ENCODE measurements at places on chromosomes 6 and 20. TPM values are rescaled to one million over a fixed set of nuclear protein-coding genes. Genes with fewer than 3 reads are reported as not detected.

C6orf15 gene
- total RNA-seq, result not detected

BHLHE23 gene
- not detected for total RNA-seq

CDSN gene
- not detected for total RNA-seq

CCM2L gene
- 38.6 TPM for total RNA-seq

DNA sequence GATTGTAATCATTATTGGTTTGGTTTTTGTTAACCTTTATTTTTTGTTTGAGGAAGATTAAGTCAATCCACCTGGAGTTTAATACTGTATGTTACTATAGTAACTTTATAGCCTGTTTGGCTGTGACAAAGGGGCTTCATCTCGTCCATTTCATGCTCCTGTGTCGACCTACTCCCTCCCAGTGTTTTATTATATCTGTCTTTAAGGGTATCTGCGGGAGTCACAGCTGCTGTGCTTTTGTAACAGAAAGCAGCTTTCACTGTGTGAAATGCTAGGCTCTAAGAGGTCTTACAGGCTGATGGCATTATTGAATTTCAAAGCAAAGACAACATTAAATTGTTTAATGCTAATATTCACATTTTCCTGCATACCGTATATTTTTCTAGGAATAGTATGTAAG lies 698.0 kb upstream of the POU3F2 start:
- H3K36me3 ChIP-seq, result no peaks in the 10 kb centered on the region
- no peak overlapping the region for H3K27ac ChIP-seq
- no peak for DNase-seq

DNA sequence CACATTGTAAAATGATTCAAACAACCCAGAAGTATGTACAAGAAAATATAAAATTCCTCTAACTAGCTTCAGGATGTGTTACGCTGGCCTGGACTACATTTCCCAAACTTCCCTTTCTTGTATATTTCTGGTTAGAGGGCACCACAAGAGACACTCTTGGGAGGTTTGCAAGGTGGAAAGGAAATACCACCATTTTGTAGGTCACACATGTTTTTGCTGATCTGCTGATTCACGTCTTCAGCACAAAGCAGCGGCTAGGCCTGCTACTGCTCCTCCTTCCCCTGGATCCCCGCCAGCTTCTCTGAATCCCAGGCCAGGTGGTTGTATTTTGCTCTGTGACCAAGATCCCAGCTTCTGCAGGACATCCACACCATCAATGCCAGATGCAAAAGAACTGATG lies 104.2 kb downstream of the AGPAT4 start:
- H3K4me3 ChIP-seq, result no peak overlapping the region
- no peak overlapping the region for H3K27ac ChIP-seq
- no peak for DNase-seq
- H3K27me3 ChIP-seq, result no peaks in the 10 kb centered on the region
- H3K36me3 ChIP-seq, result peaks cover 8% of the 10 kb centered on the region
- no peaks in the 10 kb centered on the region for H3K4me1 ChIP-seq

GRCh38 chr6:30840084-30840934 lies 44.0 kb upstream of the DDR1 start:
- H3K4me1 ChIP-seq, result peaks cover 16% of the 10 kb centered on the region
- no peak overlapping the region for H3K27ac ChIP-seq
- H3K27me3 ChIP-seq, result no peaks in the 10 kb centered on the region
- no peaks in the 10 kb centered on the region for H3K36me3 ChIP-seq

- no peak overlapping the region for H3K27ac ChIP-seq
- H3K27me3 ChIP-seq, result no peaks in the 10 kb centered on the region
- no peaks in the 10 kb centered on the region for H3K4me1 ChIP-seq
- no peaks in the 10 kb centered on the region for H3K36me3 ChIP-seq
- H3K4me3 ChIP-seq, result no peak overlapping the region
Observed at GRCh38 chr6:73085443-73085871, 139.8 kb downstream of the KHDC1L start.

- H3K36me3 ChIP-seq, result no peaks in the 10 kb centered on the region
- H3K4me3 ChIP-seq, result peak overlapping the region; percentile 26
- peak; percentile 70 for DNase-seq
- H3K4me1 ChIP-seq, result peaks cover 26% of the 10 kb centered on the region
- peak overlapping the region; percentile 2 for H3K27ac ChIP-seq
Observed at GRCh38 chr20:50655311-50655880, 35.9 kb downstream of the RIPOR3 start.

DNA sequence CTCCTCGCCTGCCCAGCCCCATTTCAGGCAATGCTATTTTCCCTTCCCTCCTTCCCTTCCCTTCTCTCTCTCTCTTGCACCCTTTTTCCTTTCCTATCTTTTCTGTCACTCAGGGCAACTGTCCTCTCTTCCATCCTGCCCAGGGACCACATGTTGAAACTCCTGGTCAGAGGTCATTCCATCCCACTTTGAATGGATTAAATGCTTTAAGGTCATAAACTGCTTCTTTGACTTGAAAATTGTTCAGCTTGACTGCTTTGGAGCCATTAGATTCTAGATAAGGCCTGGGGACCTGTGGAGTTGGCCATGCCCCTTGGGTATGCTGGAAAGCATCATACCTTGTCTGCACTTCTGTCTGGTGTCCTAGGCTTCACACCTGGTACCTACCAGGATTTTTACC lies 106.1 kb downstream of the DTNBP1 start:
- H3K27me3 ChIP-seq, result no peaks in the 10 kb centered on the region
- no peak overlapping the region for H3K4me3 ChIP-seq
- H3K36me3 ChIP-seq, result no peaks in the 10 kb centered on the region
- H3K27ac ChIP-seq, result no peak overlapping the region
- DNase-seq, result no peak
- no peaks in the 10 kb centered on the region for H3K4me1 ChIP-seq

- H3K27me3 ChIP-seq, result no peaks in the 10 kb centered on the region
- no peaks in the 10 kb centered on the region for H3K36me3 ChIP-seq
- H3K4me1 ChIP-seq, result peaks cover 6% of the 10 kb centered on the region
Observed at GRCh38 chr20:4283016-4283415, 267.7 kb upstream of the RNF24 start.

DNA sequence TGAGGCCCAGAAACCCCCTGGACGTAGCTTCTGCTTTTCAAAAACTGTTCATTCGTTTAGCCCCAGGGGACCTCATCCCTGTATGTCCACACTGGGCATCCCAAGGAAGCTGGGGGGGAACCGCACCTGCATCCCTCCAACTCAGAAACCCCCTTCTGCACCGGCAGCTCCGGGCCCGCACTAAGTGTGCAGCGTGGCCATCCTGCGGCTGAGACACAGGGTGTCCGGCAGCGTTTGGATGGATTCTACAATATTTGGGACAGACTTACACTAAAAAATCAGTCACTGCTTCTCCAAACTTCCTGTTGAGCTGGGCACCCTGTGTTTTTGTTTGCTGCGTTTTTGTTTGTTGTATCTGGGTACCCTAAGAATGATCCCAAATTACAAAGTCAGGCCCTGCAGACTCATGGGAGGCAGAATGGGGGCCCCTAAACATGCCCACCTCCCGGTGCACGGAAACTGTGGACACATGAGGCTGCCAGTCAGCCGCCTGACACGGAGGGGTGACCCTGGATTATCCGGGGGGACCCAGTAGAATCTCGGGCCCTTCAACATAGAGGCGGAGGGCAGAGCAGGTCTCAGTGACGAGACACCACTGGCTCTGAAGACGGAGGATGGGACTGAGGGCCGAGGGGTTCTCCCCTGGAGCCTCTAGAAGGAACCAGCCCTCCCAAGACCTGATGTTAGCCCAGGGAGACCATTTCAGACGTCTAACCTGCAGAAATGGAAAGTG lies 88.2 kb upstream of the BHLHE23 start:
- no peaks in the 10 kb centered on the region for H3K27me3 ChIP-seq
- no peak overlapping the region for H3K4me3 ChIP-seq
- H3K36me3 ChIP-seq, result no peaks in the 10 kb centered on the region
- H3K4me1 ChIP-seq, result no peaks in the 10 kb centered on the region

DNA sequence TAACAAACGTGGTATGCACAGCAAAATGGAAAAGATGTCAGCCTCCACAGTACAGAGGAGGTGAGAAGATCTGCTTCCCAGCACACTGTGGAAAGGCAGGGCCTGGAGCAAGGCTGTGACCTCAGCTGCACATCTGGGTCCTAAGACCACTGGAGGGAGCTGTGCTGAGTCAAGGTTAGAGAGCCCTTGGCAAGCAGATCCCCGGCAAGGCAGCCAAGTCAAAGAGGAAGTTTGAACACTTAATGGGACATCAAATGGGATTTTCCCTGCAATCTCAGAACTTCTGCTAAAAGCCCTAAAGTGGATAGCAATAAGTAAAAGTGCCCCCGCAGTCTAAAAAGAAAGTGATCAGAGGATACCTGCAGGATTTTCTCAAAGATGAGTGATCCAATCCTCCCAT lies 39.5 kb downstream of the UNC5CL start:
- no peak for DNase-seq
- H3K27me3 ChIP-seq, result no peaks in the 10 kb centered on the region
- H3K27ac ChIP-seq, result no peak overlapping the region
- H3K4me3 ChIP-seq, result no peak overlapping the region
- no peaks in the 10 kb centered on the region for H3K36me3 ChIP-seq
- H3K4me1 ChIP-seq, result peaks cover 4% of the 10 kb centered on the region

- no peaks in the 10 kb centered on the region for H3K4me1 ChIP-seq
- DNase-seq, result no peak
- no peak overlapping the region for H3K27ac ChIP-seq
- H3K36me3 ChIP-seq, result no peaks in the 10 kb centered on the region
- no peaks in the 10 kb centered on the region for H3K27me3 ChIP-seq
- no peak overlapping the region for H3K4me3 ChIP-seq
Observed at GRCh38 chr20:57808264-57809070, 98.7 kb upstream of the PMEPA1 start.

GRCh38 chr6:150846641-150847040 lies 18.9 kb upstream of the MTHFD1L start:
- H3K4me3 ChIP-seq, result no peak overlapping the region
- no peak for DNase-seq
- peaks cover 7% of the 10 kb centered on the region for H3K36me3 ChIP-seq
- no peaks in the 10 kb centered on the region for H3K27me3 ChIP-seq

Measured in ascending aorta (tissue), 2 donors.